COLO829 (cell line): ENCODE measurements at places on chromosomes 11 and 22.
A peak's percentile ranks its signal among the peaks of the same experiment; 100 is the strongest.

- DNase-seq = no peak
Measured at GRCh38 chr11:128226106-128226716, 361.1 kb downstream of the ETS1 start.

GRCh38 chr11:13000721-13001120, 8.4 kb upstream of the RASSF10 start:
- DNase-seq = no peak

- no peak for DNase-seq
Measured at GRCh38 chr22:22773979-22774604, 113.5 kb upstream of the IGLL5 start.

DNA sequence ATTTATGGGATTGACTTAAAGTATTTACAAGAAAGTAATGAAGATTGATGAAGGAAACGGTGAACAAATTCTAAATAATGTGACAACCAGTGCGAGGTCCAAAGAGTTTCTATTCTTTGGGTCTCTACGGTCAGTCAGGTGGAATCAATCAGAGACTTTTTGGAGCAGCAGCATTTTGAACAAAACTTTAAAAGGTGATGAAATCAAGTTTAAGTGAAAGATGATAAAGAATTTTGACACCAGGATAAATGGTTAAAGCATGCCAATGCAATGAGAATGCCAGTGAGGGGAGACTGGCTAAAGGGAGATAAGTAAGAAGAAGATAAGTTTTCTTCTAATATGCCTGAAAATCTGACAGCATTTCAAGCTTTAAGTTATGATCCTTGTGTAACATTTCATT, 67.9 kb downstream of the DCUN1D5 start:
- DNase-seq = no peak

GRCh38 chr11:107561688-107562087, 3.8 kb downstream of the ALKBH8 start:
- DNase-seq = peak; percentile 8

DNA sequence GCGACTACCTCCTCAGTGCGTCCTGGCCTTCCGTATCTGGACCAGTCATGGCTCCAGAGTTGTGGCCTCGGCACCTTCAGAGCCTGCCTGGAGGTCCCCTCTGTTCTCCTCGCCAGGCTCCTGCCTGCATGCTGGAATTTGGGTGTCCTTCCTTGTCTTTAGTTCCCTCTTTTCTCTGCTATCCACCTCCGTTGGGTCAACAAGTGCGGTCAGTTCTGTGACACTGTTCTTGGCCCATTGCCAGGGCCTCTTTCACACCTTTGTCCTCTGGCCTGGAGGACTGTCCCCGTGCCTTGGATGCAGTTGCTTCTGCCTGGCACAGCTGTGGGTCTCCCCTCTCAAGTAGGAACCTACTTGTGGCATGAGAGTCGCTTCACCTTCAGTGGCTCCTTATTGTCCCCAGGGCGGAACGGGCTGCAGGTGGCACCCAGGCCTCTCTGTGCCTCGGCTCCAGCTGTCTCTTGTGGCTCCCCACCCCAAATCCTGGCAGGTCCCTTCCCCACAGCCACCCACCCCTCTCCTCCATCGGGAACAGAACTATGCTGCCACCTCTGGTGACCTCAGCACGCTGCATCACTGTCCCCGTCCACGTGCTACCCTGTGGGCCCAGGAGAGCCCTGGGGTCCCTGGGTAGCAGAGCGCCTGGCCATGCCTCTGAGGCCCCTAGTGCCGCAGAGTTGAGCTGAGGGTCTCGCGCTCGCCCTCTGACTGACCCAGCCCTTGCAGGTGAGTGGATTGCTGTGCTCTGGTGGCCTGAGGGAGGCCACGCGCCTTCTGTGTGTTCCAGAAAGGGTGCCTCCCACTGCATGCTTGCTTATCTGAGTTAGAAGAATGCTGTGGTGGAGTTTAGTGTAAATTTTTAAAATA, 4.7 kb downstream of the DGCR8 start:
- no peak for DNase-seq

DNA sequence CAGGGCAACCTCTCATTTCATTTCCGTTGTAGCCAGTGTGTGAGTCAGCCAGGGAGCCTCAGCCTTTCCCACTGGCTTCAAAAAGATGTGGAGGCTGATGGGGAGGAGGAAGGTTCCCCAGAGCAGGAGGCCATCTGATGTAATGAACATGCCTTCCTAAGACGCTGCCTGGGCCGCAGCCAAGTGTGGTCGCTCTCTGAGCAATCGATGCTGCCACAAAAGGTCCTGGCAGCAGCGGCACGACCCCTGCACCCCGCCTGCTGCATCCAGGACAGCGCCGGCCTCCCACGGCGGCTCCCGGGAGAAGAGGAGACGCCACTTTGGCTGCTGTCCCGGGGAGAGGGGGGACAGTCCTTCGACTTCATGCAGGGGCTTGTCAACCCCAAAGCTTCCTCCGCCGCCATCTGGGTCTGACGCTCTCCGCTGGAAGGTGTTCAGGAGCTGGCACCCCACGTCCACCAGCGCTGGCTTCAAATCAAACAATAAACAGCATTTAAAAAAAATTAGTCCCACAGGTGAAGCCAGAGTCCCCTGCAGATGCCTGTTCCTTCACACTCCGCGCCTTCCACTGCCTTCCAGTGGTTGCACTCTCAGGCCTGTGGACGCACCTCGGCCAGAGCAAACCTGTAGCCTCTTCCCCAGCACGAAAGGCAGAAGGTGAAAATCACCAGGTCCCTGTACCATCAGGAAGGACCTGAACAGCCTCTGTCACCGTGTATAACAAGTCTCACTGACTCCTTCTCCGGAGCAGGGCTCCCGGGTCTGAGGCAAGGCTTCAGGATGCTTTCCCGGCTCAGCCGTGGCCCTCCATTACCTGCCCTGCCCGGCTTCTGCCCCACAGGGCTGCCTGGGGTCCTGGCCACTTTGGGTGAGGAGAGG, 930.7 kb downstream of the BRD1 start:
- no peak for DNase-seq

DNA sequence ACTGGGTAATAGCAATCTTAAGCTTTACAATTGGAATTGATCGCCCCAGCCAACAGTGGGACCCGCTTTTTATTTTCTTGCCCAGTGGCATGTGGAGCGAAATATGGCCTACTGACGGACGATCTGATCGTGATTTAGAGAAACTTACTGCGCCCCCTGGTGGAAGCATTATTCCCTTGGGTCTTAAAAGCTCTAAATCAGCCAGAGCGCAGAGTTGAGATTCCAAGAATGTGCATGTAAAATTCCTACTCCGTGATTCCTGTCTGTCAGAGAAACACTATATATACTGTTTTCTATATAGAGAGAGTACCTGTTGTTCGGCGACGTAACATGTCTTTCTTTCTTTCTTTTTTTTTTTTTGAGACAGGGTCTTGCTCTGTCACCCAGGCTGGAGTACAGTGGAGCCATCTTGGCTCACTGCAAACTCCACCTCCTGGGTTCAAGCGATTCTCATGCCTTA, 3.7 kb upstream of the DPF2 start:
- DNase-seq = peak; percentile 84

DNA sequence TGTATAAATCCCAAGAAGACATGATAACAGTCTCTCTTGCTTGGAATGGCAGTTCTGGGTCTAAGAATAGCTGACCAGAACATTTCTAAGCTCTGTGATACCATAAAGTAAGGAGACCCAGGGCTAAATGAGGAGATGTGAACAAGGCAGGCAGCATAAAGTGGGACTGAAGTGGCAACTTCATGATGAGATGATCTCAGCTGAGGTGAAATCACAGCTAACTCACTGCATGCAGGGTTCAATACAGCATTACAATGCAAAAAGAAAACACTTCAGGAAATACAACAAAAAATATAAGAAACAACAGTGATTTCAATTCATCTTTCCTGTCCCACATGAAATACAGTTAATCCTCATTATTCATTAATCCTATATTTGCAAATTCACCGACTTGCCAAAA, 44.6 kb downstream of the MRE11 start:
- DNase-seq = no peak

DNA sequence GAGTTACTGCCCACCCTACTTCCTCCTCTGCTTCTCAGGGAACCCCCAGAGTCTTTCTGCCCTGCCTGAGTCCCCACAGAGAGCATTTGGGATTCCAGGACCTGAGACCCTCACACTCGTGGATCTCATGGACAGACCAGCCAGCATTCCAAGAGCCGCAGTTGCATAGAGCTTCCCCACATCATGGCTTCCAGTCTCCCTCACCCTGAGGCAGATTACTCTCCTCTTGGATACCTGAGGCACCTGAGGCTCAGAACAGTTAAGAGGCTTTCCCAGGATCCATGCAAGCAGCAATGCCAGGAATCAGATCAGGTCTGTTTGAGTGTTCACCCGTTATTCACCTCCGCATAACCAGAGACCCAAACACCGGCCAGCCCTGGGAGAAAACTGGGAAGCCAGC, 102.2 kb downstream of the TRIM29 start:
- no peak for DNase-seq

DNA sequence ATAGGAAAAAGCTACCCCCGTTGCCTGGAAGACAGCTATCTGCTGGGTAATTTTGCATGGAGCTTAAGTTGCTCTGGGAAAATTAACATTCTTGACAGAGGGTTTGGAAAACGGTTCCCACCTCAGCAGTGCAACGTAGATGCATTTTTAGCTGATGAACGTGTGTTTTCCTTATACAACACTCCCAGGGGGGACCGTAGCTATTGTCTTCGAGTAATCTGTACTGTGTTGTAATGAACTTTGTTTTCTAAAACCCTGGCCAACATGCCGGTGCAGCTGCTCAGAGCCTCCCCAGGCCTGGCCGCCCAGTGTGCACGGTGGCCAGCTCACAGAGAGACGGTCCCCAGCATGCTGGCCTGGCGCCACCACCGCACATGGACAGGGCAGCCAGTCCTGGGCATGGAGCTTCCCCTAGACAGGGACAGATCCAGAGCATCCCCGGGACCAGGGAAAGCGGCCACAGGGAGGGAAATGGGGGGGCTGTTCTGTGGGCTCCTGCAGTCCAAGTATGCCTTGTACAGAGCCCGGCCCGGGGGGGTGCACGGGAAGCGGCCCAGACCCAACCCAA, 2.2 kb downstream of the TNNT3 start:
- DNase-seq = no peak

GRCh38 chr11:15976433-15977045, 379.8 kb downstream of the SOX6 start:
- DNase-seq = no peak

- DNase-seq = peak; percentile 61
Measured at GRCh38 chr11:112219476-112220232, 6.6 kb upstream of the PTS start.

DNA sequence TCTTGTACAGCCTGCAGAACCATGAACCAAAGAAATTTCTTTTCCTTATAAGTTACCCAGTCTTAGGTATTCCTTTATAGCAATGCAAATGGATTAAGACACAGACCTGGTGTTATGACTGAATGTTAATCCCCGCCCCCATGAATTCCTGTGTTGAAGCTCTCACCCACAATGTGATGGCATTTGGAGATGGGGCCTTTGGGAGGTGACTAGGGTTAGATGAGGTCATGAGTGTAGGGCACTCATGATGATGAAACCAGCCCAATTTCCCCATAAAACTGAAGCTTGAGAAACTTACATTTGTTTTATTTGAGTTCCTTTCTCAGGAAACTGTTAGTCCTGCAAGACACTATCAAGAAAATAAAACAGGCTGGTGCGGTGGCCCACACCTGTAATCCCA, 115.8 kb upstream of the THY1 start:
- DNase-seq = no peak

- no peak for DNase-seq
Measured at GRCh38 chr11:103659743-103660142, 376.7 kb upstream of the DDI1 start.

- no peak for DNase-seq
Measured at GRCh38 chr22:40817737-40818136, 1.4 kb downstream of the SLC25A17 start.

DNA sequence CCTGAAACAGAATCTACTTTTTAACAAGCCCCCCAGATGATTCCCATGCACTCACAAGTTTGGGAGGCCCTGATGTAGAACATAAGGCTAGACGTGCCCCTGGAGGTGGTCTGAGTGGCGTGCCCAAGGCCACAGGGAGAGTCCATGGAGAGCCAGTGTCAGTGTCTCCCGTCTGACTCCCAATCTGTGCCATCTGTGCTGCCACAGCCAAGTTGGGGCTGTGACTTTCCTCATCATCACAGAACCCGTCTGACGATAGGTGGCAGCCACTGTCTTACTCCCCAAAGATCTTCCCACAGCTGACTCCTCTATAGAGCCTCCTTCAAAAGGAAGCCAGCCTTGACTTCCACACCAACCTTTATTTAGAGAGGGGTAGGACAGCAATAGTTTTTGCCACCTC, 470.5 kb downstream of the SOX6 start:
- DNase-seq = no peak

- no peak for DNase-seq
Measured at GRCh38 chr11:9789910-9790309, 126.0 kb downstream of the SWAP70 start.

DNA sequence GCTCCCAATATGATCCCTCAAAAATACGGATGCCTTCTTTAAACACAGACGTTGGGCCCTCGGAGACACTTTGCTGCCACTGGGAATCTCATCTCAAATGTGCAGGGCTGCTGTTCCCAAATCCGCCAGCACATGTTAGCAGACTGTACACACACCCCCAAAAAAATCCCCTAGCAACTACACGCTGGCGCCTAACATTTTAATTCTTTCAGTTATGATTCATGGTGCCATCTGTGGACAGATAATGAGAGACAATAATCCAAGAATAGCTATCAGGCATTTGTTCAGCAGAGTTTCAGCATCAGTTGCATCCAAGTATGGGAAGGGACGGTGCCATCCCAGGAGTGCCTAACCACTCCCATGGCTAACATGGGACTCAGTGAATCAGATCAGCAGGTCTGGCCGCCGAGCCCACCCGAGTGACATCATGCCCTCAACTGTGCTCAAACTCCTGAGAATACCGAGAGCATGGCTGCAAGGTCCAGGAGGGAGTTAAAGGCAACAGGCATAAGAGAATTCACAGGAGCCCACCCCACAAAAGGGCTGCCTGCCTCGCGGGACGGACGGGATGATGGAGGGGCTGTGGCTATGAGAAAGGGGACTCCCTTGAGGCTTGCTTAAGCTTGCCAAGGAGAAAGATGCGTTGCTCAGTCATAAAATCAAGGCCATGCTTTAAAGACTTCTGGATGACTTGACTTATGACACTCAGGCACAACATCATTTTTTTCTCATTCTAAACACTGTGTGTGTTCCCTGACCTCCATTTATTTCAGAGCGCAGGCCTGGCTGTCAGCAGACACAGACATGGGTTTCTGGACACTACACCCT, 337.0 kb downstream of the SHANK2 start:
- no peak for DNase-seq

DNA sequence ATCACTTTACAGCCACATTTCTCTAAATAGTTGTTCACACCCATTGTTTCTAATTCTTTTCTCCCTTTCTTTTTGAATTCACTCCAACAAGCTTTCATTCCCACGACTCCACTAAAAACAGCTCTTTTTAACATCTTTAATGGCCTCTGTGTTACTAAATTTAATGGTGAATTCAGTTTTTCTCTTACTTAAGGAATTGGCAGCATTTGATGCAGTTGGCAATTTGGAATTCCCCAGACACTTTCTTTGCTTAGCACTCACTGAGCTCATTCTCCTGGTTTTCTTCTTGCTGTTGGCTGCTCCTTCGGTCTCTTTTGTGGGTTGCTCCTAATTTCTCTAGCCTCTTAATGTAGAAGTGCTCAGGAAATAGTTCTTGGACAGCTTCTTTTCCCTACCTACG, 40.5 kb upstream of the OR9Q1 start:
- DNase-seq = no peak

- no peak for DNase-seq
Measured at GRCh38 chr22:46112405-46112804, 37.9 kb upstream of the PPARA start.

- no peak for DNase-seq
Measured at GRCh38 chr11:27087432-27087831, 46.8 kb downstream of the BBOX1 start.
